ENCODE measurements at places on chromosomes 4 and X.

- no peak for DNase-seq
Measured at GRCh38 chr4:88029556-88029955, 22.1 kb downstream of the PKD2 start.

- DNase-seq: no peak
Measured at GRCh38 chrX:132639446-132639845, 150.6 kb upstream of the MBNL3 start.

- DNase-seq: no peak
Measured at GRCh38 chr4:151407466-151408379, 1.3 kb upstream of the FHIP1A start.

GRCh38 chr4:8912506-8912905 lies 40.9 kb upstream of the HMX1 start:
- no peak for DNase-seq

DNA sequence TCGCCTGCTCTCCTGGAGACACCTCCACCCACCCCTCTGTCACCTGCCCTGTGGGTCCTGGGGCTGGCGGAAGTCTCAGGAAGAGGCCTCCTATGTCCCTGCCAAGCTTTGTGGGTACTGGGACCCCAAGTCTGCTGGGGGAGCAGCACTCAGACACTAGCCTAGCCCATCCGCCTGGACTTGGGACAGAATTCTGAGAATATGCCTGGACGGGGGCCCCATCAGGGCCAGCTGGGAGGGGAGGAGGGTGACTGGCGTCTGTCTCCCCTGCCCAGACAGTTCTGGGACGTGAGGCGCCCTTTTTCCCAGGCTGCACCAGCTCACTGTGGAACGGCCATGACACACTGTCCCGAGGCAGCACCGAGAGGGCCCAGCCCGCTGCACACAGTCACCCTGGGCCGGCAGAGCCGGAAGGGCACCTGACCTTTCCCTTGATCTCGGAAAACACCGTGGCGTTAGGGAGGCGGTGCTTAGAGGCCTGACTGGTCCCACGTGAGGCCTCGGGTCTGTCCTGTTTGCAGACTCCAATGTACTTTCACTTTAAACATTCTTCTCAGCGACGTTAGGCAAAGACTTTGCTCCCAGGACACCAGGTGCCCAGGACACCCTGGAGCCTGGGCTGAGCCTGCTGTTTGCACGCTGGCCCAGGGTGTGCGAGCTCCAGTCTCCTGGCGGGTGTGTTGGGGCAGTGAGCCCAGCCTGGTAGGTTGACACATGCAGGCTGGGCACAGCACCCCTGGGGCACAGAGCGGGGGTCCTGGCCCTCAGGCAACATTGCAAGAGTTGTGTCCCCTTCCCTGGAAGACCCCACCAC lies 700 bp downstream of the SLC26A1 start:
- no peak for DNase-seq

DNA sequence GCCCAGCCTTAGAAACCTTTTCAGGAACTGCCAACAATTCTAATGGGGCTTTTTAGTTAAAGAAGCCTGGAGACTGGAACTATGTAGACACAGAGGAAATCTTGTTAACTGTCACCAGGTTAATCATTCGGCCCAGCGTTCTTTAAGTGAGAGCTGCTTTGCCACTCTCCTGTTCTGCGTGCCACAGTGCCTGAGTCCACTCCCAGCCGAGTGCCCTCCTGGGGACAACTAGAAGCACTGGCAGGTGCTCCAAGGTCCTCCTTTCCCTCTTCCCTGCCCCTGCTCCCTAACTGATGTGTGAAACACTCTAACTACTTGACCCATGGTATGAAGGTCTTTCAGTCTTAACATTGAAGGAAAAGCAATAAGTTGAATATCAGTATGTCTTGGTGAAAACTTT lies 151.2 kb upstream of the TLL1 start:
- no peak for DNase-seq

DNA sequence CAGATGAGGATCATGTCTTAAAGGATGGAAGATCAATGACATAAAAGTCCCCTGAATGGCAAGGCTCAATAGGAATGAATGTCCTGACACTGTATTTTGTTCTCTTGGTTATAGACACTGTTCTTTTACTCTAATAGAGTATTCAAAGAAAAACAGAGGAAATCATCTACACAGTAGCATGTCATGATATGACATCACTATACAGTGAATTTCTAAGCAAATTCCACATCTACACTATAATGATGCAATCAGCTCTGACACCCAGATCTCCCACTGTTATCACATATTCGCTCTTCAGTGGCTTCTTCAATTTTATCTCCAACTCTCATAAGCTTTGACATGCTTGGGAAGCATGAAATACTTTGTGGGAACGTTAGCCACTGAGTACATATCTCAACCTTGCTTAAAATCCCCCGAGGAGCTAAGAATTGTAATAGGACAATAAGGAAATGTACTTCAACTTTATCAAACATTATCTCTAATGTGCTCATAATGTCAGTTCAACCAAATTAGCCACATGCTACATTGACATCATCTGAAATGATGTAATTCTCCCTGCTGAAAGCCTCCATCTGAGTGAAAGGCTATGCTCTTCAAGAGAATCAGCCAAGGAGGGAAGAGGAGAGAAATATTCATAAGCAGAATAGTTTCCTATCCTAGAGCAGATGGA lies 139.6 kb upstream of the PTCHD1 start:
- no peak for DNase-seq

- peak; percentile 52 for DNase-seq
Measured at GRCh38 chr4:38867478-38868058, at the start of gene FAM114A1. FAM114A1 (plus strand) TSS chr4:38867806; CDS start chr4:38878079, 10,273 bp downstream.

All from brain (organoid and tissue), 16 donors.